Daoy (cell line): ENCODE measurements at places on chromosomes 6 and 20. TPM values are rescaled to one million over a fixed set of nuclear protein-coding genes. Genes with fewer than 3 reads are reported as not detected.

ZSCAN23 gene
- total RNA-seq, result 3.4 and 8.4 TPM in 2 replicates

ADGRF5 gene
- total RNA-seq, result 0.11 TPM in 1 of 2 replicates, not detected in the other

CCR6 gene
- total RNA-seq, result not detected in 2 replicates

NMBR gene
- not detected in 2 replicates for total RNA-seq

FAM209B gene
- not detected in 2 replicates for total RNA-seq

HFE gene
- 1.5 and 2.0 TPM in 2 replicates for total RNA-seq

MEI4 gene
- total RNA-seq, result 0.11 and 0.45 TPM in 2 replicates

TOX2 gene
- total RNA-seq, result 0.06 and 1.3 TPM in 2 replicates

HMGN3 gene
- 187 and 270 TPM in 2 replicates for total RNA-seq

KIAA1586 gene
- total RNA-seq, result 17.4 and 19.7 TPM in 2 replicates

DNA sequence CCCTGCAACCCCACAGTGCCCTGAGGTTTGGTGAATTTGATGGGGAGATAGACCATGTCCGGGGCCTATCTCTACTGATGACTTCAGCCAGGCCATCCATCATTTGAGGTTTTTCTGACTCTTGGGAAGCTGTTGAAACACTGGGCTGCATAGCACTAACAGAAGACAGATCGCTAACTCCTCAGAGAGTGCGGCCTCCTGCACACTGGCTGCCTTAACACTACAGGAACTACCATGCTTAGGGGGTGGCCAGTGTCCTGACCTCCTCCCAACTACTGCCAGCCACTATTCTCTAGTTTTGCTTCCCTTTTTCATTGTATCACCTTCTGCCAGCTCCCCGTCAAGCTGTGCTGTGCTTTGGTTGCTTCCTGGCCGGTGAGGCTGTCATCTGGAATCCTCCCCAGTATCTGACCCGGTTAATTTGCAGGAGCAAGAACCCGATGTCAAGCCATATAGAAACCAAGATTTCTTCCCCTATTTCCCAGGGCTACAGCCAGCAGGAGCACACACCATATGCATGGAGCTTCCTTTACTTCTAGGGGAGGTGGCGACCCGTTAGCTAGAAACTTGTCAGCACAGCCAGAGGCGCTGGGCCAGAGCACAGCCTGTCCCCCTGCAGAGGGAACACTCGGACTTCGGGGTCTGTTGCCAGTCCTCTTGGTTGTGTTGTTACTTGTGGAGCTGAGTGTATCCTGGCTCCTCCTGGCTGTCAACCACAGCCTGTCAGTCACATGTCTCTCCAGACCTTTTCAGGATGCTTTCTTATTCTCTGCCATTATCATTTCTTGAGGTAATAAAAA, 57.3 kb upstream of the TRAF3IP2 start:
- no peak for DNase-seq

GRCh38 chr6:121584586-121585369, 149.3 kb downstream of the GJA1 start:
- no peak for DNase-seq

DNA sequence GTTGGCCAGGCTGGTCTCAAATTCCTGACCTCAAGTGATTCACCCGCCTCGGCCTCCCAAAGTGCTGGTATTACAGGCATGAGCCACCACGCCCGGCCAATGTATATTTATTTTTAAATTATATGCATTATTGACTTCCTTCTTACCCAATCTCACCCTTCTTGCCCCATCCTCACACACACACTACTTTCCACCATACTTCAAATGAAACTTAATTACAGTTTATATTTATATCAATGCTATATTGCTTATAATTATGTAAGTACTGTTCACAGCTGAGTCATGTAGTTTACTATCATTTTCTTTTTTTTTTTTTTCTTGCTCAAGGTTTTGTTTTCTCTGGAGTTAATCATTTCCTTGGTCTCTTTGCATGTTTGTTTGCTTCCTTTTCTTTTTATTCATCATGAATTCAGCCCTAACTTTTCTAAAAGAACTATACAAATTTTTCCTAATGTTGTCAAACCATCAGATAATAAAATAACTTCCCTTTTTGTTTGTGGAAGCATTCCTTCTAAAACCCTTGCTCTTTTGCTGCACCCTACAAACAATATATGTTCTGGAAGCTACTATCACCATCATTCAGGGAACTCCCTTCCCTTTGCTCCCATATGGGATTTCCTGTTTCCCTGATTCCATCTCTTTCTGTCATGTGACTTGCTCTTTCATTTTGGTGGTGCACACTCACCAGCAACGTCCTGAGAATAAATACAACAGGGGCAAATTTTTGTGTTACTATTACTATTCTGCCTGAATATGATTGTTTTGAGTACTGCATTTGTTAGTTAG, 201.7 kb upstream of the SASH1 start:
- DNase-seq, result peak; percentile 20

DNA sequence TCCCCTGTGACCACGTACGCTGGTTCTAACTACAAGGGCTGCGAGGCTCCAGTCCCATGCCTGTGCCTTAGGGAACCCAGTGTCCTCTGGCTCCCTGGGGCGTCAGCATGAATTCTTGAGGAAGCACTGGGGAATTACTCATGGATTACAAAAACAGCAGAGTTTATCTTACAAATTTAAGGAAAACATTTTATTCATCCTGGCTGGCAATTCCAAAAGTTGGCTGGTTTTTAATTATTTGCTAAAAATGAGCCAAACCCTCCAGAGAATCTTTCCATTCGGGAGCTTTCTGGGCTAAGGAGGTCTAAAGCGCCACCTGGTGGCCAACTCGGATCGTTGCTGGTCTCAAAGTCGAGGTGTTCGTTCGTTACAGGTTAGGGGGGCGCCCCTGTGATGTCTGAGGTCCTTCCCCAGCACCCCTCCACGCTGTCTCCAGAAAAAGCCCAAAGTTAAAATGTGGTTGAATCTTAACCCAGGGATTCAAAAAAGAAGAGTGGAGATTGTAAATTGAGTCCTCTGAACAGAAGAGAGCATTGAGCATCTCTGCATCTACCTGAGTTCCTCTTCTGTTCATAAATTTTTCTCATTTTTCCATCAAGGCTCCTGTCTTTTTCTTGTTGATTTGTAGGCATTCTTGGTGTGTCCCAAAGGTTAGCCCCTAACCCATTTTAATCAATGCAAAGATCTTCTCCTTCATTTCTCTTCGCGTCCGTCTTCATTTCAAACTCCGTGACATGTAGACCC, 99.4 kb downstream of the BFSP1 start:
- peak; percentile 39 for DNase-seq

DNA sequence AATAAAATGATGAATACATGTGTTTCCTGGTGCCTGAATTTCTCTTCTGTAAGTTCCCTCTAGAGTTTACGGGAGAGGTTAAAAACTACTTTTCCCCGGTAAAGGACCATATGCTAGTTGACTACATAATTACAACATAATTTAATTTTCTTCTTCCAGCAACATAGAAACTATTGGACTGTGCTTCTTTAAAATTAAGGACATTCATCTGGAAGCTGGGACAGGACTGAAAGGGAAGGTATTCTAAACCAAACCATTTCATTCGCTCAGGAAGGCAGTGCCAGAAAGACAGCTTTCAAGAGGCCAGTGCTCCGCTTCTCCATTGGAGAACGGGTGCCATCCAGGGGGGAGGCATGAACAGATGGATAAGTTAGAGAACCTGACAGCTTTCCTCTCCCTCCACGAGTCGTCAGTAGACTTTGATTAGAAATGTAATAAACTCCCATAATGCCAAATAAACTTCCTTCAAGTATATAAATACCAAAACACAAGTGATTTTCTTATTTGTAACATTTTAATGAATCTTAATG, 458.0 kb upstream of the SOX4 start:
- DNase-seq, result no peak

GRCh38 chr6:115838763-115839401, 221.8 kb downstream of the FRK start:
- peak; percentile 32 for DNase-seq

GRCh38 chr6:170177772-170178560, 112.9 kb downstream of the DLL1 start:
- peak; percentile 11 for DNase-seq

DNA sequence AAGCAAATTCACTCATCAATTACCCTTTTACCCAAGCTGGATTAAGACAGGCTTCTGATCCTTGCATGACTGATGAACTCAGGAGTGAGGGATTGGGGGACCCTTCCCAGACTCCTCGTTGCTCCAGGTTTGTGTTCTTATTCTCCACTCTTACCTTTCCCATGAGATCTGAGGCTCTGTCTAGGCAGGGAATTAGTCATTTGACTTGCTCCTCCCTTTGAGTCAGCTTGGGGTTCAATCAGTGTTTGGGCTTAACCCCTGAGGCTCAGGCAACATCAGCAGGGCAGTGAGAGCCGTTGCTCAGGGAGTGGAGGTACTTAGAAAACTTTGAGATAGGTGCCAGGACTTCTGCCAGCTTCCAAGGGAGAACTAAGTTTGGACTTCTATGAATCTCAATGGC, 20.7 kb upstream of the TOX2 start:
- DNase-seq, result peak; percentile 37

GRCh38 chr20:36541768-36542488, 609 bp downstream of the MYL9 start:
- peak; percentile 59 for DNase-seq

GRCh38 chr6:90764001-90764400, 177.1 kb upstream of the MAP3K7 start:
- no peak for DNase-seq

DNA sequence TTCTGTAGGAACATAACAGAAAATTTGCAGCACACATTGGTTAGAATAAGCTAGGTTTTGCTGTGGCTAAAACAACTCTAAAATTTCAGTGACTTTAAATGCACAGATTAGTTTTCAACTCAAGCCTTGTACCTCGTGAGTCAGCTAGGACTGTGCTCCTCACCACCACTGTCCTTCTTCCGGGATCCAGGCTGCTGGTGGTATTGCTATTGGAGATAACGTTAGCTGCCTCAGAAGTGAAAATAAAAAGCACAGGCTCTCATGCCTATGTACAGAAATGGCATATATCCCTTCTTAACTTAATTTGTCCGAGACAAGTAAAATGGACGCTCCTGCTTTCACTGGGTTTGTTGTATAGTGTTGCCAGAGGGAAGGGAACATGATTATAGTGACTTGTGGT, 931.1 kb upstream of the EYS start:
- no peak for DNase-seq

- DNase-seq, result no peak
Observed at GRCh38 chr6:87182940-87183339, 27.6 kb downstream of the ZNF292 start.

- DNase-seq, result no peak
Observed at GRCh38 chr6:87115402-87116135, 20.7 kb upstream of the CGA start.

DNA sequence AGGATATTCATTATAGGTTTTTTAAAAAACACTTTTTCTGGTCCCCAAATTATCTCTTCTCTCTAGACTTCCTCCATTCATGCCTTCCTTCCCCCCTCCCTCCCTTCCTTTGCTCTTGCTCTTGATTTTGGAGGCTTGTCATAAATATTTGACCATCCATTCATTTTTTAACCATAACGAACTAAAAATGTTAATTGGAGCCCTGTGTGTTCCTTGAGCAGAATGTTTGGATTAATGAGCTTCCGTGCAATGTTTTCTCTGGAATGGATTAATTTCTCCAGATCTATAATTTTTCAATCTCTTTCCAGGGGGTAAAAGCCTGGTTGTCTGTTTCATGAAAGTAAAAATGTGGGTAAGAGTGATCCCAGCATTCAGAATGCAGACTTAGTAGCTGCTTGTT, 155.5 kb downstream of the ESR1 start:
- DNase-seq, result no peak

GRCh38 chr6:15484140-15484539, 178.7 kb downstream of the DTNBP1 start:
- no peak for DNase-seq

GRCh38 chr20:37346236-37346534, 245 bp downstream of the SRC start:
- DNase-seq, result no peak

GRCh38 chr6:127102859-127103258, 15.6 kb upstream of the RSPO3 start:
- no peak for DNase-seq

- DNase-seq, result no peak
Observed at GRCh38 chr6:162907876-162908481, 180.2 kb downstream of the PACRG start.

- DNase-seq, result no peak
Observed at GRCh38 chr6:3765415-3765814, 13.9 kb upstream of the PXDC1 start.

DNA sequence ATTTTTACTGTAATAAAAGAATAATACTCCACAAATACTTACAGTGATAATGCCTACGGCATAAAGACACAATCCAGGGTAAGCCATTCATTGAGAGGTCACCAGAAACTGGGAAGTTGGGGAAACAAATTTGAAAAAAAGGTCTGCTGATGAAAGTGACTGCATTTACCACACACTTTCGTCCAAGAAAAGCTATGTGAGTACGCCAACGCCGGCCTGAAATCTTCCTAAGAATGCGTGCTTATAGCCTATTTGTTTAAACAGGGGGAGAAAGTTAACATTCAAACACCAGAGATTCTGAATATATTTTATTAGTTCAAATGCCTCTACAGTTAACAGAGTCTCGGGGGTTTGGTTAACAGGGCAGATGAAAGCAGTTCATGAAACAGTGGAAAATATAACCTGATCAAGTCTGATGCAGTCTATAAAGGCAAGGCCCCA, 657 bp upstream of the LTV1 start:
- DNase-seq, result no peak

- DNase-seq, result no peak
Observed at GRCh38 chr20:24663496-24663895, 194.1 kb downstream of the SYNDIG1 start.

- DNase-seq, result peak; percentile 29
Observed at GRCh38 chr20:59939879-59940128, 301 bp downstream of the PPP1R3D start.

DNA sequence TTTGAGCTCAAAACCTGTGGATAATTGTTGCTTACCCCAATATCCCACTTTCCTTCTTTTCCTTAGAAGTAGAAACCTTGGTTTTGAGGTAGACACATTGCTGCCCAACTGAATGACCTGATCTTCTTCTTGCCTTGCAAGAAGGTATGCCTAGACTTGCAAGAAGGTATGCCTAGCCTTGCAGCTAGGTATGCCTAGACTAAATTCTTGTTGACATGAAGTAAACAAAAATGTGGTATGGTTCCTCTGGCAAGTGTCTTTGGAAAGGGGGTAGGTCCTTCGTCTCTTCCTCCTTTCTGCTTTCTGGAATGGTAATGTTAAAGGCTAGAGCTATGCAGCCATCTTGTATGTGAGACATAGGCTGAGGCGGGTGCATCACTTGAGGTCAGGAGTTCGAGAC, 129.2 kb downstream of the GMPR start:
- no peak for DNase-seq
